Stomach (tissue), 19 donors: ENCODE measurements at places on chromosomes 11 and 22. TPM values are rescaled to one million over a fixed set of nuclear protein-coding genes. Genes with fewer than 3 reads are reported as not detected.

Gene C11orf16
- not detected for total RNA-seq

Gene MIAT
- total RNA-seq: under 0.01 TPM

DNA sequence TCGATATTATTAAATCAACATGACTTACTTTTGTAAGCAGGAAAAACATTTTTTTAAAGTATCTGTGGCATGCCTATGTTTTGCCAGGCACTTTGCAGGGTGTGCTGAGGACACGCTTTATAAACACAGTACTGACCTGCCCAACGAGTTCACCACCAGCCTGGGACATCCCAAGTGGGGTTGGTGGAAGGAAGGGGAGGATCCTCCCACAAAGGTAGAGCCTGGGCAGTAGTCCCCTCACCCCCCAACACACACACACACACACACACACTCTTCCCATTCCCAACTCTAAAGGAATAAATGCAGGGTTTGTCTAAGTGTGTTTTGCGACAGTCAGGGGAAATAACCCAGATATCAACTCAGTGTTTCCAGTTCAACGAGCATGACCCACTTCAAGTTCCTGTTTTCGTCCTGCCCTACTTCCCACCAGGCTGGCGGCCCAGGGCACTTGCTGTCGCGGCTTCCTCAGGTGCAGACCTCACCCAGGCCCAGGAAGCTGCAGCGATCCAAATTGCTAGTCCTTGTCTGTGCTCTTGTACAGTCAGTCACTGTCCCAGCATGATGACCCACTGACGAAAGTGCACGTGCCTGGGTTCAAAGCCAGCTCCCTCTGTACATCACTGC, 3.1 kb downstream of the CERK start:
- peak overlapping the region; percentile 95 for H3K27ac ChIP-seq
- no peak overlapping the region for H3K4me3 ChIP-seq
- no peaks in the 10 kb centered on the region for H3K36me3 ChIP-seq
- peaks cover 83% of the 10 kb centered on the region for H3K4me1 ChIP-seq
- DNase-seq: peak; percentile 56
- no peaks in the 10 kb centered on the region for H3K27me3 ChIP-seq

Gene GDPD4
- total RNA-seq: not detected

GRCh38 chr11:67374571-67375281, 1.3 kb upstream of the CLCF1 start:
- peak; percentile 34 for DNase-seq
- H3K27ac ChIP-seq: peak overlapping the region; percentile 72
- H3K27me3 ChIP-seq: no peaks in the 10 kb centered on the region
- H3K4me3 ChIP-seq: no peak overlapping the region
- peaks cover 37% of the 10 kb centered on the region for H3K4me1 ChIP-seq
- no peaks in the 10 kb centered on the region for H3K36me3 ChIP-seq

DNA sequence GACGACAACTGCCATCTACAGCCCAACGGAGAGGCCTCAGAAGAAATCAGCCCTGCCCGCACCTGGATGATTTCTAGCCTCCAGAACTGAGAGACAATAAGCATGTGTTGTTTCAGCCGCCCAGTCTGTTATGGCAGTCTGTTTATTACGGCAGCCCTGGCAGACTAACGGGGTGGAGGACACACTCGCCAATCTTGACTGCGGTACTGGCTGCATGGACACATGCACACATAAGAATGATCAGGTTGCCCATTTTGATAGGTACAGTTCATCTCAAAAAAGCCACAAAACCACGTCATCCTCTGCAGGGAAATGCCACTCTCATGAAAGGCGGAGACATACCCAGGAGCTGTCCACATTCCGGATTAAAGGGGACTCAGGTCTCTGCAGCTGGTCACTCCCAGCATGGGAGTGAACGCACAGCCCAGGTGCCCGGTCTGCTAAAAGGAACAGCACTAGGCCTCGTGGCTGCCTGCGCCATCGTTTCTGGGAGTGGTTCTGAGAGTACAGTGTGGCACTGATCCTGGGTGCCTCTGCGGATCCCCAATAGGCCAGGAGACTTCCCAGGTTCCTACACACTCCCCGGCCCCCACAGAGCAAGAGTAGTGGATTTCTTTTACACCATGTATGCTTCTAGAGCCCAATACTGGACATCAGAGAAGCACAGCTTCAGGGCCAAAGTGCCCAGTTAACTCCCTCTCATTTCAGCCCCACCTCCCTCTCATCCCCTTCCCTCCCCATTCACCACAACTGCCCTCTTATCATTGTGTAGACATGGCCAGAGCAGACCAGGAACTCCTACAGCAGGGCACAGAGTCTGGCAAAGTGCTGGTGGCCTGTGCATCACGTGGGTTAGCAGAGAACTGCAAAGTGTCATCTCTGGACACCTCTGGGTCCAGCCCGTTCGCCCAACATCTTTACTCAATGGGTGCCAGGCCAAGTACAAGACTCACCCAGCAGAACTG, 11.7 kb upstream of the COMT start:
- no peak overlapping the region for H3K4me3 ChIP-seq
- no peak for DNase-seq
- peaks cover 22% of the 10 kb centered on the region for H3K4me1 ChIP-seq
- peaks cover 22% of the 10 kb centered on the region for H3K36me3 ChIP-seq
- no peaks in the 10 kb centered on the region for H3K27me3 ChIP-seq
- no peak overlapping the region for H3K27ac ChIP-seq

Gene ZP1
- total RNA-seq: not detected

GRCh38 chr11:93921695-93922468, 71.5 kb upstream of the VSTM5 start:
- H3K27ac ChIP-seq: no peak overlapping the region
- DNase-seq: peak; percentile 74
- H3K4me3 ChIP-seq: no peak overlapping the region

Gene RBMXL2
- not detected for total RNA-seq
